Brain (organoid and tissue), 16 donors: ENCODE measurements at places on chromosomes 3 and 15.

- no peak for DNase-seq
Observed at GRCh38 chr15:35309886-35310285, 224.8 kb upstream of the NANOGP8 start.

GRCh38 chr3:52827866-52828376 lies 2.6 kb downstream of the ITIH4 start:
- no peak for DNase-seq

GRCh38 chr15:70559265-70560239 lies 203.8 kb downstream of the UACA start:
- DNase-seq: no peak

- DNase-seq: peak; percentile 77
Observed at GRCh38 chr3:158313338-158313927, 203.5 kb downstream of the RSRC1 start.

- DNase-seq: no peak
Observed at GRCh38 chr3:174498638-174499037, 360.5 kb upstream of the NAALADL2 start.

GRCh38 chr3:148204131-148204530 lies 493.6 kb upstream of the AGTR1 start:
- peak; percentile 36 for DNase-seq

GRCh38 chr15:81418444-81418843 lies 44.4 kb upstream of the TMC3 start:
- no peak for DNase-seq

GRCh38 chr3:53140847-53141845 lies 10.9 kb upstream of the RFT1 start:
- DNase-seq: no peak

GRCh38 chr3:29410220-29410619 lies 129.3 kb downstream of the RBMS3 start:
- DNase-seq: peak; percentile 58
